ENCODE measurements at places on chromosomes 6 and 20. TPM values are rescaled to one million over a fixed set of nuclear protein-coding genes. Genes with fewer than 3 reads are reported as not detected.
A peak's percentile ranks its signal among the peaks of the same experiment; 100 is the strongest.

DNA sequence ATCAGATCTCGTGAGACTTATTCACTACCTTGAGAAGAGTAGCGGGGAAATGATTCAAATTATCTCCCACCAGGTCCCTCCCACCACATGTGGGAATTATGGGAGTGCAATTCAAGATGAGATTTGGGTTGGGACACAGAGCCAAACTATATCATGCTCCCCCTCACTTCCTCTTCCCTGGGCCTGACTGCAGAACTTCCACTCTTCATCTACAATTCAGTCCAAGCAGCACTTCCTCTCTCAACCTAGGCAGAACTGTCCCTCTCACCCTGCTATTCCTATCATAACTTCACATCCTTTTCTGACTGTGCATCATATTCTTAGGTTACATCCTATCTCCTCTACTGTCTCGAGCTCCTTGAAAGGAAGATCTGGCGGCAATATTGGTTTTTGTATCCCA, 184.0 kb upstream of the HDDC2 start:
- no peaks in the 10 kb centered on the region for H3K4me1 ChIP-seq
- no peak overlapping the region for H3K27ac ChIP-seq
- H3K27me3 ChIP-seq, result no peaks in the 10 kb centered on the region
- no peaks in the 10 kb centered on the region for H3K36me3 ChIP-seq
- DNase-seq, result no peak

GRCh38 chr6:161023316-161023715, 31.7 kb downstream of the MAP3K4 start:
- H3K36me3 ChIP-seq, result peaks cover 4% of the 10 kb centered on the region
- H3K27me3 ChIP-seq, result no peaks in the 10 kb centered on the region
- no peak overlapping the region for H3K4me3 ChIP-seq

GRCh38 chr6:56755040-56755439, 112.4 kb upstream of the DST start:
- no peak overlapping the region for H3K4me3 ChIP-seq
- no peaks in the 10 kb centered on the region for H3K4me1 ChIP-seq
- no peak overlapping the region for H3K27ac ChIP-seq
- H3K27me3 ChIP-seq, result no peaks in the 10 kb centered on the region

DNA sequence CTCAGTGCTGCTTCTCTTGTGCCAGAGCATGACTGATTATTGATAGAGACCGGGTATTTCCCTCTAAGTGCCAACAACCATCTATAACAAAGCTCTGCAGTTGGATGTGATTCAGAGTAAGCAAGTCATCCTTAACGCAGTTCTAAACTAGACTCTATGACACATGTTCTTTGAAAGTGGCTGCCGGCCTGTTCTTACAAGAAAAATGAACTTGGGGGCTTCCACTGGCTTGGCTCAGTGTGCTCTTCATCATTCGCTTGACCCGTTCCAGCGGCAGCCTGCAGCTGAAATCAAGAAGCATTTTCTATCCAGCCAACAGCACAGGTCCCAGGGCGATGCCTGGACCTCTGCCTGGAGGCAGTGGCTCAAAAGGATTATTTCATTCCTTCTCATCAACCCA, 29.8 kb downstream of the GFOD1 start:
- peaks cover 21% of the 10 kb centered on the region for H3K4me1 ChIP-seq
- DNase-seq, result no peak
- no peaks in the 10 kb centered on the region for H3K36me3 ChIP-seq
- H3K27ac ChIP-seq, result no peak overlapping the region
- no peaks in the 10 kb centered on the region for H3K27me3 ChIP-seq

- H3K27me3 ChIP-seq, result peaks cover 2% of the 10 kb centered on the region
- H3K4me1 ChIP-seq, result no peaks in the 10 kb centered on the region
- H3K4me3 ChIP-seq, result no peak overlapping the region
- H3K27ac ChIP-seq, result no peak overlapping the region
- no peak for DNase-seq
Observed at GRCh38 chr6:158960026-158960425, 40.0 kb downstream of the RSPH3 start.

GRCh38 chr6:117328005-117328389, 62.6 kb downstream of the VGLL2 start:
- DNase-seq, result no peak
- no peak overlapping the region for H3K27ac ChIP-seq
- no peaks in the 10 kb centered on the region for H3K27me3 ChIP-seq
- no peaks in the 10 kb centered on the region for H3K36me3 ChIP-seq

- H3K27me3 ChIP-seq, result no peaks in the 10 kb centered on the region
- H3K4me1 ChIP-seq, result peaks cover 35% of the 10 kb centered on the region
- DNase-seq, result no peak
- H3K27ac ChIP-seq, result no peak overlapping the region
- no peak overlapping the region for H3K4me3 ChIP-seq
- peaks cover 20% of the 10 kb centered on the region for H3K36me3 ChIP-seq
Observed at GRCh38 chr20:47314647-47315338, 41.7 kb downstream of the ZMYND8 start.

DNA sequence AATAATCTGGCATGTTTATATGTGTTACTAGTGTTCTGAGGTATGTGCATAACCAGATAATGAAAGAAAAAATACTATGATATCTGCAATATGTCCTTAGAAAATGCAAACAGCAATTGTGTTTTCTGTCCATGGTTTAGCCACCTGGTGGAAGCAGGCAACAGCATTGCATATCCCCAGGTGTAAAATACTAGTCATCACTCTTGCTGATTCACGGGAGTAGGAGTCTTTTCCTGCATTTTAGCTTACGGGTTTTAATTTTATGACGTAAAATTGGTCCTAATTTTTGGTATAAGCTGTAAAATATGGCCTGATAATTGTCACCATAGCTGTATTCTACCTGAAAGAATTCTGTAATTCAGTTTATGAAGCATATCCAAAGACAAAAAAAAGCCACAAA, 2.5 kb downstream of the RNF182 start:
- peaks cover 16% of the 10 kb centered on the region for H3K4me1 ChIP-seq
- H3K27ac ChIP-seq, result no peak overlapping the region
- H3K27me3 ChIP-seq, result peaks cover 68% of the 10 kb centered on the region

DNA sequence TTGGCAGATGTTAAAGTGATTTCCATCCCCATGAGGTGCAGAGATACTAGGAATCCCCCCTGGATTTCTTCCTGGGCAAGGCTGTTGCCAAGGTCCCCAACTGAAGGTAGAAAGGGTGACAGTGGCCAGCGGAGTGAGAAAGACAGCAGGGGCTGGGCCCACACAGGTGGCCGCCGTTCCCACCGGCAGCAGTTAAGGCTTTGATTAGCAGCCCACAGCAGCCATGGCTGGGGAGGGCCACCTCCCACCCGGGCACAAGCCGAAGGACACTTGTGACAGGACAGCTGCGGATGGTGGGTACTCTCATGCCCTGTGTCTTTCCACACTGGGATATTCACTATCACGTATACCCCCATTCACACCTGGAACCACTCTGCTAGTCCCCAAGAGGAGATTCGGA, 63.9 kb upstream of the CDYL start:
- no peak for DNase-seq
- no peaks in the 10 kb centered on the region for H3K36me3 ChIP-seq
- no peaks in the 10 kb centered on the region for H3K4me1 ChIP-seq
- H3K27me3 ChIP-seq, result no peaks in the 10 kb centered on the region
- H3K27ac ChIP-seq, result no peak overlapping the region
- H3K4me3 ChIP-seq, result no peak overlapping the region

DNA sequence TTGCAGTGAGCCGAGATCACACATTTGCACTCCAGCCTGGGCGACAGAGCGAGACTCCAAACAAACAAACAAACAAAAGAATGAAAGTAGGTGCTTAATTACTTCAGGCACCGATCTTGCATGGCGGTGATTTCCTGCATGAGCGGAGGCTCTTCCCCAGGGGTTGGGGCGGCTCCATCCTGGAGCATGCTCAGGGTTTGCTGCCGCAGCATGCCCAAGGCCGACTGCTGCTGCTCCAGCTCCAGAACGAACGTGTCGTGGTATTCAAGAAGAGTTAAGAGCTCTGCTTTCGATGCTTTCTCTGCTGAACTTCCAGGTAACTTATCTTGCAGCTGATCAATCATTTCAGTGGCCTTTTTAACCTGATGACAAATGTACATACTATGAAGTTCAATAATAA, 313.8 kb downstream of the SYNE1 start:
- no peak for DNase-seq
- no peak overlapping the region for H3K4me3 ChIP-seq
- H3K27me3 ChIP-seq, result peaks cover 8% of the 10 kb centered on the region
- no peak overlapping the region for H3K27ac ChIP-seq
- no peaks in the 10 kb centered on the region for H3K4me1 ChIP-seq
- H3K36me3 ChIP-seq, result no peaks in the 10 kb centered on the region

DNA sequence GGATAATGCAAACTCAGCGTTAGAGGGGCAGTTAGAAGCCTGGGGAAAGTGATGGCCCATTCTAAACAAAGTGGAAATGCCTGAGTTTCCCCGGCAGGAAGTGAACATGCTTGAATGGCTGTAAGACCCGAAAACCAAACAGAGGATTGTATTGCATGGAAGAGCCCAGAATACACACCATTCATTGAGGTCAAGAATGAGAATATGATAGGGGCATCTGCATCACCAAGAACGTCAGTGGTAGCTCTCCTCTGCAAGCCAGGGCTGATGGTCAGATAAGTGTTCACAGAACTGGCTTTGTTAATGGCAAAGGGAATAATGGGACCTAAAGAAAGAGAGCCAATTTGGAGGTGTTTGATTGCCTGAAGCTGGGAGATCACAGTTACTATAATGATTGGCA, 663.4 kb downstream of the KHDRBS2 start:
- H3K27ac ChIP-seq, result no peak overlapping the region
- DNase-seq, result no peak
- no peak overlapping the region for H3K4me3 ChIP-seq
- H3K4me1 ChIP-seq, result no peaks in the 10 kb centered on the region

GRCh38 chr6:13233106-13233505, 95.2 kb downstream of the TBC1D7 start:
- H3K4me3 ChIP-seq, result no peak overlapping the region
- H3K4me1 ChIP-seq, result peaks cover 3% of the 10 kb centered on the region
- no peaks in the 10 kb centered on the region for H3K36me3 ChIP-seq
- DNase-seq, result no peak
- no peaks in the 10 kb centered on the region for H3K27me3 ChIP-seq

DNA sequence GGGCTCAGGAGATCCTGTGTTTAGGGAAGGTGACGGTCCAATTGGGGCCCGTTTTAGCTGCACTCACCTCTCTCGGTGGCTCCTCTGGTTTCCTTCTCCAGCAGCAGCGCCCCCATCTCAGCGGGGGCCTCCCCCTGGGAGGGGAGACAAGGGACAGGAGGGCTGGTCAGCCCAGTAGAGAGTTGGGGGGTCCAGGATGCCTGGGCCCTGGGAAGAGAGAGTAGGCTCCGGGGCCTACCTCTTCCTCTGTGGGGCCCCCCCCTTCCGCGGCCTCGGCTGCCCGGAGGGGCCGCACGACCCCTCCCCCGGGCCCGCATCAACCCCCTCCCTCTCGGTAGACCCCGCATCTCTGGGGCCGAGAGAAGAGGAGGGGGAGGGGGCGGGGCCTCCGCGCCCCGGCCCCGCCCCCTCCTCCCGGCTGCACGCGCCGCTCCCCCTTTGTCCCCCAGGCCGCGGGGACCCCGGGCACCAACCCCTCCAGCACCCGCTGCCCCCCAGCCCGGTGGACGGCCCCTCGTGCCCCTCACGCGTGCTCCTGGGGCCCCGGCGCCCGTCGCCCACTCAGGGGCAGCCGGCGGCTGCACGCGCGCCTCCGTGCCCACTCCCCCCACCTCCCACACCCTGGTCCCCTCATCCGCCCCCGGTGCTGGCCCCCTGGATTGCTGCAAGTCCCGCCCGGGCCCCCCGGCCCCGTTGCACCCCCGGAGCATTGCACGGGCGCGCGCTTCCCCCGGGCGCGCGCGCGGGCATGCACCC, 464 bp downstream of the EHMT2 start:
- peak overlapping the region; percentile 76 for H3K27ac ChIP-seq
- no peaks in the 10 kb centered on the region for H3K27me3 ChIP-seq
- peaks cover 34% of the 10 kb centered on the region for H3K4me1 ChIP-seq
- peak overlapping the region; percentile 91 for H3K4me3 ChIP-seq

- H3K27ac ChIP-seq, result no peak overlapping the region
- H3K27me3 ChIP-seq, result peaks cover 2% of the 10 kb centered on the region
- no peak for DNase-seq
- no peaks in the 10 kb centered on the region for H3K36me3 ChIP-seq
Observed at GRCh38 chr6:122392564-122393350, 6.7 kb upstream of the HSF2 start.

DNA sequence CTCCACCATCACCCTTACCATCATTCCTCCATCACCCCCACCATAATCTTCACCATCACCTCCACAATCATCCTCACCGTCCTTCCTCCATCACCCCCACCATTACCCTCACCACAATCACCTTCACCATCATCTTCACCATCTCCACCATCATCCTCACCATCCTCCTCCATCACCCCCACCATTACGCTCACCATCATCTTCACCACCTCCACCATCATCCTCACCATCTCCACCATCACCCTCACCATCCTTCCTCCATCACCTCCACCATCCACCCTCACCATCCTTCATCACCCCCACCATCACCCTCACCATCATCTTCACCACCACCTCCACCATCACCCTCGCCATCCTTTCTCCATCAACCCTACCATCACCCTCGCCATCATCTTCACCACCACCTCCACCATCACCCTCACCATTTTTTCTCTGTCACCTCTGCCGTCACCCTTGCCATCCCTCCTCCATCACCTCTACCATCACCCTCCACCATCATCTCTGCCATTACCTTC, 33.1 kb upstream of the MPC1 start:
- peak overlapping the region; percentile 60 for H3K4me3 ChIP-seq
- H3K36me3 ChIP-seq, result no peaks in the 10 kb centered on the region
- H3K27ac ChIP-seq, result peak overlapping the region; percentile 49

- H3K27me3 ChIP-seq, result no peaks in the 10 kb centered on the region
- no peak overlapping the region for H3K27ac ChIP-seq
- H3K4me3 ChIP-seq, result no peak overlapping the region
- no peaks in the 10 kb centered on the region for H3K36me3 ChIP-seq
- DNase-seq, result no peak
Observed at GRCh38 chr20:9375221-9375681, 139.1 kb upstream of the LAMP5 start.

DNA sequence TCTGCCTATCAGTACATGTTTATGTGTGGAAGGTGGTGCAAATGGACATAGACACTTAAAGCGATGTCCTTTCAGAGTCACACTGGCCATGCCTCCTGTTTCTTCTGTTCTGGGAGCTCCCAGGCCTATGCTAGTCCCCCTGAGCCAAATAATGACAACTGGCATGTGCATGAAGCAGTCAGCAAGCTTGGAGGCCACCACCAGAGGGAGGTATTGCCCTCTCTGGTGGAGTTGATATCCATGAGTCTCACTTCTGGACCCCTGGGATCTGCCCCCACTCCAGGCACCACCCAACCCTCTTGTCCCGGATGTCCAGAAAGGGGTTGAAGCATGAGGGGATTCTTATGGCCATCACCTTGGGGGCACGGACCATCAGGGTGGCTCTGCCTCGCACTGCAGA, 172.2 kb downstream of the AIG1 start:
- no peak overlapping the region for H3K27ac ChIP-seq
- H3K4me1 ChIP-seq, result no peaks in the 10 kb centered on the region
- H3K27me3 ChIP-seq, result no peaks in the 10 kb centered on the region
- DNase-seq, result no peak
- H3K4me3 ChIP-seq, result no peak overlapping the region

- no peaks in the 10 kb centered on the region for H3K36me3 ChIP-seq
- no peak overlapping the region for H3K4me3 ChIP-seq
- no peaks in the 10 kb centered on the region for H3K4me1 ChIP-seq
- DNase-seq, result no peak
- H3K27ac ChIP-seq, result no peak overlapping the region
- no peaks in the 10 kb centered on the region for H3K27me3 ChIP-seq
Observed at GRCh38 chr20:9022376-9022775, 46.5 kb upstream of the PLCB4 start.

Gene TFAP2B
- not detected for total RNA-seq

Gene NKAIN2
- not detected for total RNA-seq

Gene RBBP9
- total RNA-seq, result 6.5 TPM

Gene PDYN
- total RNA-seq, result not detected

Gene DNMT3B
- total RNA-seq, result 0.47 TPM

Gene GGTLC1
- not detected for total RNA-seq

Gene HLA-DQA1
- 20.3 TPM for total RNA-seq

Gene FRMD1
- total RNA-seq, result not detected

All from CD4-positive, CD25-positive, alpha-beta regulatory T cell (primary cell).